ENCODE measurements at places on chromosomes 13 and 19.

- no peak for DNase-seq
Measured at GRCh38 chr19:3770136-3770999, 1.7 kb downstream of the RAX2 start.

GRCh38 chr19:4066682-4067395 is at the start of gene ZBTB7A:
ZBTB7A (minus strand) TSS chr19:4066899; CDS start chr19:4055232, 11,667 bp downstream.
- DNase-seq: peak; percentile 86

DNA sequence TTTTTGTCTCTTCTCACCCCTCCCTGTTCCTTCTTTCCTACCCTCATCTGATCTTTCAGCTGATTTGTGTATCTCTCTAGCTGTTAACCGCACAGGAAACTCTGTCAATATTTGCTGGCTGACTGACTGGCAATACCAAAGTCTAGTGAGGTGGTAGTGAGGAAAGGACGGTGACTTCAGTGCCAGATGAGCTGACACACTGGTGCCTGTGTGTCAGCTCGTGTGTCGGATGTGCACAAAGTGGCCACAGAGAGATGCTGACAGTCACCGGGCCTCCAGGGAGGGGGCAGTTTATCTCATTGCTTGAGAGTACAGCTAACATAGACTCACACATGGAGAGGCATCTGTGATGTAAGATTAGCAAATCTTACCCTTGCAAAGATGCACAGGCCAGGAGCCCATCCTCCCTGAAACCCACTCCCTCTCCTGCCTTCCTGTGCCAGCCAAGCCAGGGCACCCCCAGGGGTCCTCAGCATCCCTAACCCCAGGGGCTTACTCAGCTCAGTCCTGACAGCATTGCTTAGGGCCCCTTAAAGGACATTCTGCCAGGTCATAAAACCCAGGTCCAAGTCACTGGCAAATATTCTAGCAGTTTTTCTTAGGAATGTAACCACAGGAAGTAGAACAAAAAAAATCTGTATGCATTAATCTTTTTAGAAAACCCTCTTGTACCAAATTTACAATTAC is 80.2 kb downstream of the SHISA2 start:
- peak; percentile 40 for DNase-seq

GRCh38 chr13:41060724-41061074 is 610 bp upstream of the WBP4 start:
- peak; percentile 82 for DNase-seq

- DNase-seq: no peak
Measured at GRCh38 chr19:51294211-51294976, 17.1 kb upstream of the IGLON5 start.

- no peak for DNase-seq
Measured at GRCh38 chr19:54790711-54791110, 12.7 kb upstream of the KIR2DL4 start.

GRCh38 chr19:45117167-45117594 is 24.2 kb downstream of the PPP1R37 start:
- DNase-seq: peak; percentile 46

DNA sequence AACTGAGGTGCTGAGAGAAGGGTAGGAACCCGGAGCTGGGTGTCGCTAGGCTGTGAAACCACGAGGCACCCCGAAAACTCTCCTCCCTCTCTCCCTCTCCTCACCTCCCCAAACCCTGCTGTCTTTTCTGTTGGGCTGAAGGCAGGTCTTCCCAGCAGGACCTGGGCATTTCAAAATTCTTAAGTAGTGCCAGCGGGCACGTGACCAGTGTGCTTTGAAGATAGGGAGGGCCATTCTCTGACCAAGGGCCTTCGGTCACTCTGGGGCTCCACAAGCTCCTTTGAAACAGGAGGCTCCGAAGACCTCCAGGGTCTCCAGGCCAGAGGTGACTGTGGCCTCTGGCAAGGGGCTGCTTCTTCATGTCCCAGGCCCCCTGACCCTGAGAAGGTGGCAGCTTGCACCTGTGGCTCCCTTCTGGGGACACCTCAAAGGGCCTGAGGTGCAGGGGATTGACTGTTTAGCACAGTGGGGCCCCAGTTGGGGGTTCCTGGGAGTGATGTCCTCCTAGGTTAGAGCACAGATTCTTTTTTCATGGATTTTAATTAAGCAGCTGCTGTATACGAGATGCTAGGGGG is 48.3 kb downstream of the DNM2 start:
- no peak for DNase-seq

GRCh38 chr13:40270726-40271125 is 395.7 kb downstream of the FOXO1 start:
- no peak for DNase-seq

GRCh38 chr19:12325690-12326089 is 7.7 kb downstream of the ZNF563 start:
- no peak for DNase-seq

GRCh38 chr13:37621811-37622361 is 23.3 kb upstream of the POSTN start:
- DNase-seq: no peak

DNA sequence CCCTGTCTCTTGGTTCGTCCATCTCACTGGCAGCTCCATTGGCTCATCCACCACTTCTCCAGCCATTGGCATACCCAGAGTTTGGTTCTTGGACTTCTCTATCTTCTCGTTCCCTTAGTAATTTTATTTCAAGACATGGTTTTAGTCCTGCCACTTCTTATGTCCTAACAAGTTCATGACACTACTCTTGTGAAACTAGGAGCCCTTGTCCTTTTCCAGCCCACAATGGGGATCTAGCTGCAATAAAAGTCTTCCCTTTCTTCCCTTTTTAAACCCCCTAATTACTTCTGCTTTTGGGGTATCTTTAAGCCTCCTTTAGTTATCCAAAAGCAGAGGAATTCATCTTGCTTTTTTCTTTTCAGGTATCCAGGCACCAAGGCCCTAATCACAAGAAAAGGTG is 2.9 kb upstream of the RCBTB2 start:
- DNase-seq: no peak

DNA sequence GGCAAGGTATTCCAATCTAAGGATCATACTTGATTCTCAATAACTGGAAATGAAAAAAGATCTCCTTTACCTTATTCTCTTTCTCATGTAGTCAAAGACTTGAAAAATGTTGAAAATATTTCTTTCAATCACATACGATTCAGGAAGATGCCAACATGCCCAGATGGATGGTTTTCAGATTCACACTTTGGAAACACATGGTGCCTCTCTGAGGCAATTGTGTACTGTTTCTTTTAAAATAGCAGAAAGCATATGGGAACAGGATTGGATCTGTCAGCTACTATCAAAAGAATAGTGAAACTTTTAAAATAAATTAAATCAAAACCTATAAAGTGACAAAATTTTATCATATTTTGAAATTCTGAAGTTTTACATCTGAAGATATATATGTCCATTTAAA is 222.4 kb downstream of the SPRY2 start:
- DNase-seq: no peak

- no peak for DNase-seq
Measured at GRCh38 chr13:40059540-40060232, 404.2 kb downstream of the COG6 start.

GRCh38 chr13:94122300-94122915 is 357.1 kb downstream of the DCT start:
- no peak for DNase-seq

GRCh38 chr19:33216198-33216830 is 9.3 kb downstream of the SLC7A10 start:
- no peak for DNase-seq

DNA sequence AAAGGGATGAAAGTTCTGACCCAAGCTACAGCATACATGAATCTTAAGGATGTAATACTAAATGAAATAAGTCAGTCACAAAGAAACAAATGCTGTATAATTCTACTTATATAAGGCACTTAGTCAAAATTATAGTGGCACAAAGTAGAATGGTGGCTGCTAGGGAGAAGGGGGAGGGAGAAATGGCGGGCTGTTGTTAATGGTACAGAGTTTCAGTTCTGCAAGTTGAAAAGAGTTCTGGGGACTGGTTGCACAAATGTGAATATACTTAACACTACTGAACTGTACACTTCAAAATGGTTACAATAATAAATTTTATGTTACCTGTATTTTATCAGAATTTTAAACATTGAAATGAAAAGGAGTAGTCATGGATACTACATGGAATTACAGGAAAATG is 48.9 kb upstream of the CLDN10 start:
- no peak for DNase-seq
